ENCODE measurements at places on chromosomes 7 and 10.

DNA sequence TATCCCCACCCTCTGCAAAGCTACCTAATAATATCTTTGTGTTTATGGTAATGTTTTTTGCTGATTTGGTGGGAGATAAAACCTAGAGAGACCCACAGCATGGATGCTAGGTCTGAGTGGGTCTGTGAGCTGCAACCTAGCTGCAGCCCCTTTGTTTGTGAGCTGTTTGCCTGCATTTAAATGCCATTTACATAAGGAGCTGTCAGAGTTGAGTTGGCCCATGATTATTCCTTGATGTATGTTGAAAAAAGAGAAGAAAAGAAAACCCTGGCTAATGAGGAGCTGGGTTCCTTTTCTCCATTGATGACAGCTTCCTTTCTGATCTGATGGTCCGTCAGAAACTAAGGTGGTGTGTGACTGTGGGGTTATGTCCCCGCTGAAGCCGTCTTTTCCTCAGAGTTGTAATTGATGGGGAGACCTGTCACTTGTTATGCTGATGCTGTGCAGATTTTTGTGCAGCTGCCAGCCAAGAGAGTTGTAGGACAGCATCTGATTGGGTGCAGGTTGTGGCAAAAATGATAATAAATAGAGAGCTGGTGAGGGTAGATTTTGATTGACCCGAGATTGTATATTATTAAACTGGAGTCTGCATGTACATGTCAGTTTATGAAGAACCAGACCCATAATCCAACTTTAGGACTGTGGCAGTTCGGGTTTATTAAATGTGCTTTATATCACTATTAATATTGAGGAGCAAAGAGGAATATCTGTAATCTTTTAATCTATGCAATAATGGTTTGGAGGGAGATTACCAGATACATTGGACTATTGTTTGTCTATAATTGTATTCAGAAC lies 219.8 kb downstream of the AUTS2 start:
- DNase-seq: no peak

GRCh38 chr10:64091897-64092296 lies 570.7 kb downstream of the REEP3 start:
- no peak for DNase-seq

GRCh38 chr7:131424219-131424822 lies 96.6 kb downstream of the MKLN1 start:
- no peak for DNase-seq

DNA sequence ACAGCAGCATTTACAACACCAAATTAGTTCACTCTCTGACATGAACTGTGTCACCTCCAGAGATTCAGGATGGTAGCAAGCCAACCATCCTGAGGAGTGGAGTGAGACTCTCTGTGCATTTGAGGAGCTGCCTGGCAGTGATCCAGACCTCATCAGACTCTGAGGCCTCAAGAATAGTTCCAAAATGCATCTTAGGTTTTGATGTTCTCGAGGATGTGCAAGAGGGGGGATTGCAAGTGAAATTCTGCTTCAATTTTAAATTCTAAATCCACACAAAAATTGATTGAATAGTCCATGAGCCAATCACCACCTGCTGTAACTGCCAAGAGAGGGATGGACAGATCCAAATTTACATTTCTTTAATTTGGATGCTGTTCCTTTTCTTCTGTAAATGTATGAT lies 49.7 kb downstream of the SLK start:
- DNase-seq: no peak

- no peak for DNase-seq
Measured at GRCh38 chr7:38283809-38284208, 10.4 kb upstream of the TARP start.

GRCh38 chr10:65358565-65358964 lies 1567.3 kb upstream of the LRRTM3 start:
- no peak for DNase-seq

- DNase-seq: no peak
Measured at GRCh38 chr7:15626041-15626440, 60.4 kb downstream of the MEOX2 start.

DNA sequence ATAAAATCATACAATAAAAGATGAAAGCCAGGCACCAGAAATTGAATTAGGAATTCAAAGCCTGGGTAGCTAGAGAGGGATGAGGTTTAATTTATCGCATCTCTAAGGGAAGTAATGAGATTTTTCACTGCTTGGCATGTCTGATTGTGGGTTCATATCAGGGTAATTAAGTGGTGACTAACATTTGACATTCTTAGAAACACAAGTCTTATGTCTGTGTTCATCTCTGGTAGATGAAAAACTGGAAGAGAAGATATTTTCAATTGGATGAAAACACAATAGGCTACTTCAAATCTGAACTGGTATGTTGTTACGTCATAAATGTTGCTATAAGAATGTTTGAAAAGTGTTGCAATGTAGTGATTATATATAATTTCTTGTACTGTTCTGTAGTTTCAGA lies 36.8 kb upstream of the ARMS2 start:
- no peak for DNase-seq

- DNase-seq: no peak
Measured at GRCh38 chr7:98217623-98218582, 6.7 kb downstream of the BHLHA15 start.

DNA sequence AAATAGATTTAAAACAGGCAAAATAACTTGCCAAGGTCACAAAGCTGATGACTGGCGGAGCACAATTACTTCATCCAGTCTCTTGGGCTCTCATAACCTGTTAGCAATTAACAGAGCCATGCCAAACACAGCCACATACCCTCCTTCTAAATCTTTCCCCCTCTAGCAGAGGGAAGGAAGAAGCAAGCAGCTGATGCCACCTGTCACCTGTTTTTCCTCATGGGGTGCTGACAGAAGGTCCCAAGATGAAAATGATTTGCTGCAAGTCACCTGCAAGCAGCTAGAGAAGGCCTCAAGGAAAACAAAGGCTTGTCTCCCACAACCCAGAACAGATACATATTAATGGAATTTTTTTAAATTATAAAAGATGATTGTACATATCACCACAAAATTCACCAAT lies 117.8 kb downstream of the GFRA1 start:
- no peak for DNase-seq

DNA sequence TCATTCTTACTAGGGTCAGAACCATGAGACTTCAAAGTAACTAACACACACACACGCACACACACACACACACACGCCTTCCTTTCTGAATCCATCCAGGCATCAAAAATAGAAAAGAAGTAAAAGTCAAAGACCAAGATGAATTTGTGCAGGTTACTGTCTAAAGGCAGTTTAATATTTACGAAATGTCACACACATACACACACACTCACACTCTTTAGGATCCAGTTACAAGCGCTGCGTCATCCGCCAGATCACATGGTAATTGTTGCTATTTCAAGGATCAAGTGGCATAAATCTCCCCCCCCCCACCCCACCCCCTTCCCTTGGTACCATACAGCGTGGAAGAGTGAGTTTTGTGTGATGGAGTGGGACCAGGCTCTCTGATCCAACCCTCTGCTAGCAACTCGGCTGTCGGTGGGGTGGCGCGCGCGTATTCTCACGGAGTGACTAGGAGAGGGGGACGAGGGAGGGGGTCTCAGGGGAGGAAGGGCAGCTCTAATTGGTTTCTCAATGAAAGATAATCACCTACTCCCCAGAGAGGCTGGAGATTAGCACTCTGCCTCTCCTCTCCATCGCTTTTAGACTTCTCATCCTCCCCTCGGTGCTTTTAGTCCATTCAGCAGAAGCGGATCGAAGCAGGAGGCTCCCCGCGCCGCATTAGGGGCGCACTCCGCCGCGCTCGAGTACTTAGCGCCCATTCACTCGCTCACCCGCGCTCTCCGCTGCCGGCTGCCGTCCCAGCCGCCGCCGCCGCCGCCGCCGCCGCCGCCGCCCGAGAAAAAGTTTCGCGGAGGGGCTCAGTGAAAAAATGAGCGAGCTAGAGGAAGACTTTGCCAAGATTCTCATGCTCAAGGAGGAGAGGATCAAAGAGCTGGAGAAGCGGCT lies 83.5 kb upstream of the PRKG1 start:
- DNase-seq: no peak

GRCh38 chr10:28800144-28800543 lies 122.8 kb downstream of the BAMBI start:
- no peak for DNase-seq

GRCh38 chr7:128931190-128931798 lies 6.4 kb upstream of the IRF5 start:
- DNase-seq: no peak
